Cortex of kidney (tissue), 1 donor: ENCODE measurements at places on chromosomes 5 and 9.

GRCh38 chr5:74372051-74372450 is 268.5 kb downstream of the ENC1 start:
- no peak for DNase-seq

DNA sequence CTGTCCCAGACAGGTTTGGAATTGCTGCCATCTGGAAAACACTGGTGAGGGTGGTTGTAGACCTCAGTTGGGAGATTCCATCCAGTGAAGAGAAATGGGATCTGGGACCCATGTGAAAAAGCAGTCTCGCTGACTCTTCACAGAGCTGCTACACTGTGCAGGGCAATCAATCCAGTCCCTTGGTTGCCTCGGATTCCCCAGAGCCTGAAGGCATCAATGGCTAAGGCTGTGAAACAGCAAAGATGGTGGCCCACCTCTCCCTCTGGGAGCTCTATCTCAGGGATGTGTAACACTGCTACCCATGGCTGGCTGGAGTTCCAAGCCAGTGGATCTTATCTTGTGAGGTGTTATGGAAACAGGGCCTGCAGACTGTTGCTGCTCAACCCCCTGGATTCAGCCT is 256.1 kb downstream of the TMEM38B start:
- no peak for DNase-seq

GRCh38 chr5:168162464-168162863 is 129.0 kb upstream of the WWC1 start:
- no peak for DNase-seq

- DNase-seq, result no peak
Observed at GRCh38 chr5:75052192-75053053, at the start of gene GCNT4. GCNT4 (minus strand) TSS chr5:75052558; CDS start chr5:75030037, 22,521 bp downstream.

DNA sequence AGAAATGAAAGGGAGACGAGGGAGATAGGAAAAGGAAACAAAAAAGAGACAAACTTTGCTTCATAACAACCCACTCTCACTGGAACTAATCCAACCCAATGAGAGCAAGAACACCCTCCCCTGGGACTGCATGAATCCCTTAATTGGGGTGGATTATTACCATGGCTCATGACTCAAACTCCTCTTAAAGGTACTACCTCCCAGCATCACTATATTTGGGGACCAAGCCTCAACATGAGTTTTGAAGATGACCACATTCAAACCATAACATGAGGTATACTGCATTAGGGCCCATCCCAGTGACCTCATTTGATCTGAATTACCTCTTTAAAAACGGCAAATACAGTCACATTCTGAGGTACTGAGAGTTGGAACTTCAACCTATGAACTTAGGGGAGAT is 8.0 kb downstream of the MTAP start:
- no peak for DNase-seq

DNA sequence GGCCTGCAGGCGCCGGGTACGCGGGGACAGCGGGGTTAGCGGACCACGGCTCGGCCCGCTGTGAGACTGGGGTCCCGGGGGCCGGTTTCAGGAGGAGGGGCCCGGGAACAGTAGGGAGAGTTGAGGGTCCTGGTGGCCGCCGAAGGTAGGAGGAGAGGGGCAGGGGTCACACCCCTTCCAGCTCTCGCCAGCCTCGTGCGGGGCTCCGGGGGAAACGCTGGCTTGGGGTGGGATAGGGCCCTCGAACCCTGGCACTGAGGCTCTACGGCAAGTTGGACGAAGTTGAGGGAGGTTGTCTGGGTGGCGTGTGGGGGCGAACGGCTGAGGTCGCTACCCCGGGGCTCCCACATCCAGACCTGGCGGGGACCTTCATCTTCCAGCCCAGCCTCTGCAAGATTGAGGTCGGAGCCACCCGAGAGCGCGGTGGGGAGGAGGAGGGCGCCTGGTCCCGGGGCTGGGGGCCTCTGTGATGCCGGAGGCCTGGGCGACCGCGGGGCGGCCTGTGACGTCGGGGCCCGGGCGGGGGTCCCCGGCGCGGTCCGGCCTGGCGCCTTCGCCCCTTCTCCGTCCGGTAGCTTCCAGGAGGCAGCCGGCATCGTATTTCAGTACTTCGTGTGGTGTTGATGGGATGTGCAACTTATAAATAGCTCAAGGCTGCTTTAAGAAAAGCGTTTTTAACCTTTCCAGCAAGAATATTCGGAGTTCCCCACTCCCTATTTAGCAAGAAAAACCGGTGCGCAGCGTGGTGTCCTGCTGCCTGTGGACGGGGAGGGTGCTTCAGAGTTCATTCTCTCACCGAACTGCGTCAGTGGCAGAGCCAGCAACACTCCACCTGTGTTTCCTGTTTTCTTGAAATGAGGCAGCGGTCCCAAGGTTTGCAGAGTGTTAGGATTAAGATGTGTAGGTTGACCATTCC is 902 bp downstream of the HABP4 start:
- DNase-seq, result no peak

DNA sequence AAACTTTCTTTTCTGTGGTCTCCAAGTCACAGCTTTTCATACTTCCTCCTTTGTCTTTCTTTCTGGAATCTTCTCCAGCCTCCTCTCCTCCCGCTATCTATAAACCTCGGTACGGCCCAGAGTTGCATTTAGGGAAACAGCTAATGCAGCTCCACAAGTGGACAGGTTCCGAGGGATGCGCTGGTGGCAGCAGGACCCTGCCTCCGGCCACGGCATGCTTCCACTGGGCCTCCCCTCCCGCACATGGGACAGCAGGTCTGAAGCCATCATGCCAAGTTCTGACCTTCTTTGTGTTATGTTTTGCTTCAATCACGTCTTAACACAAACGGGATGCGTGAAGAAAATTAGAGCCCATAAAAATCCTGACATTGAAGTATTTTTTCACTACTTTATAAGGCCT is 136.9 kb downstream of the IRX2 start:
- DNase-seq, result no peak

DNA sequence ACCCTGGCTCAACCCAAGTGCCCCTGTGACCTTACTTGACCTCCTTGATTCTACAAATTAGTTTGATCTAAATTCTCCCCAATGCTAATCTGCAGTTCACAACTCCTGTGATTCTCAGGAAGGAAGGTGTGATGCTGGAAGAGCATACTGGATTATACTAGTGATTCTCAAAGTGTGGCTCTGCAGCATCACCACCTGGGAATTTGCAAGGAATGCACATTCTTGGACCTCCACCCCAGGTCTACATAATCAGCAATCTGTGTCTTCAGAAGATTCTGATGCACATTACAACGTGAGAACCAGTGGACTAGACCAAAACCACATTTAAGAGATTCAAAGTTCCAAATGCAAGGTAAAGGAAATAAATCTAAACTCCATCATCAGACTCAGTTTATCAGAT is 198.6 kb downstream of the AGTPBP1 start:
- DNase-seq, result no peak
